Activated T-helper 1 cell treated with anti-CD3 and anti-CD28 coated beads, Interleukin-2, amount 50 U/mL, for 16 hours (primary cell): ENCODE measurements at places on chromosomes 5 and 9.

DNA sequence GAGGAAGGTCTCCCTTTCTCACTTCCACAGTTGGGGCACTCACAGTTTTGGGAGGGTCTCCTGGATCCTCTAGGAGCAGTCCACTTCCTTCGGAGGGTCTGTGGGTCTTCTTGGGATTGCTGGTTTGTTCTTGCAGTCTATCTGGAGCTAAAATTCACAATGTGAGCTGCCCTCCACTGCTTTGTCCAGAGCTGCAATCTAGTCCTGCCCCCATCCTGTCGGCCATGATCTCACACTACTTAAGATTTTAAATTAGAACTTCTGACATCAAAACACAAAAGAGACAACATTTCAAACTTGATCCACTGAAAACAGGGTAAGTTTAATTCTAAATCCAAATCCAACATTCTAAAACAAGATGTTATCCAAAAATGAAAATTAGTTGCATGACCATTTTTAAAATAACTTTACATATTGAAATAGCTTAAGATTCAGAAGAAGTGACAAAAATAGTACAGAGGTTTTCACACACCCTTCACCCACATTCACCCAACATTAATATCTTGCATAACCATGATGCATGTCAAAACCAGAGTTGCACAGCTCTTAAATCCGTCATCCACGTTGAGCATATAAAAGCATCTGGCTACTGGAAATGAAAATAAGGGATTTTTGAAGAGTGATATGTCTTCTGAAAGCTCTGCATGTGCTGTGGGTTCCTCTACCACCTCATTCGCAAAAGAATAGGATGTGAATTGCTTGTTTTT lies 113.7 kb upstream of the EPB41L4A start:
- DNase-seq = no peak

DNA sequence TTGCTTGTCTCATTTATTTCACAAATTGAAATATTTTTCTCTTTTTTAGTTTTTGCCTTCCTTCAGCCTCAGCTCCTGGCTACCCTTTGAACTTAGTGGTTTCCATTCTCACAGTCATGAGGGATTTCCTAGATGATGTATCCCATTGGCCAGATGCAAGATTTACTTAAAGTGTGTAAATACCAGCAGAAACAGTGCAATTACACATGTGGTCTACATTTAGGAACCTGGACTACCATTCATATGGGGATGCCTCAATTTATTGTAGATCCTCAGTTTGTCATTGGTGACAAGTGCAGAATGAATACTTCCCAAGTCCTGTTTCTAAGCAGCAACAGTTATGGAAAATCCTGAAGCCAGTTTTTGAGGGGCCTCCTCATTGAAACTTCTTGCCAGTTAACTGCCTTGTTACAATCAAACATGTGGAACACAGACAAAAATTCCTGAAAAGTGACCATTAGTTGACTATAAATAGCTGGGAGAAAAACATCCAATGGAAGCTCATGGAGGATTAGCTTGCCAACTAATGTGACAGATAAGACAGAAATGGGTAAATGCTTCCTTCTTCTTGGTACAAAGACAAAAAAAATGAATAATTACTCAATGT lies 113.6 kb upstream of the FER start:
- DNase-seq = no peak

- DNase-seq = no peak
Measured at GRCh38 chr5:36584009-36584875, 22.2 kb upstream of the SLC1A3 start.

GRCh38 chr9:980640-981039 lies 4.2 kb downstream of the DMRT3 start:
- no peak for DNase-seq

DNA sequence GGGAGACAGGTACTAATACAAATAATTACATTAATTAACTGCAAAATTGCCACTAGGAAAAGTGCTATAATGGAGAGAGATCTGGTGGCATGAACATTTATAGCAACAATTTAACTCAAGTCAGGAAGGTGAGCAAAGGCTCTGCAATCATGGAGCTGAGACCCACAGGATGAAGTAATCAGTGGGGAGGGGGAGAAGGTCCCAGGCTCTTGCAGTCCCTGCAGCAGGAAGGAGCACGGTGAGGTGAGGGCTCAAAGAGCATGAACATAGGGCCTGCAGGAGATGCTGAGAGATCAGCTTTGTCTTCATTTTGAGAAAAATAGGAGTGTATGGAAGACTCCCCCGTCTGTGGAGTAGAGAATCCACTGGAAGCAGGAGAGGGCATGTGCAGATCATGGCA lies 6.5 kb downstream of the PTPN3 start:
- no peak for DNase-seq

- no peak for DNase-seq
Measured at GRCh38 chr9:80467632-80468031, 895.9 kb downstream of the TLE4 start.

- no peak for DNase-seq
Measured at GRCh38 chr9:29063031-29063430, 1489.8 kb upstream of the C9orf72 start.

GRCh38 chr5:122358372-122358979 lies 46.4 kb downstream of the SNCAIP start:
- DNase-seq = no peak

- no peak for DNase-seq
Measured at GRCh38 chr5:66993882-66994281, 202.7 kb downstream of the CD180 start.

- DNase-seq = no peak
Measured at GRCh38 chr5:111681414-111682120, 75.4 kb downstream of the NREP start.

GRCh38 chr9:96751815-96752214 lies 26.1 kb downstream of the ZNF510 start:
- DNase-seq = no peak

DNA sequence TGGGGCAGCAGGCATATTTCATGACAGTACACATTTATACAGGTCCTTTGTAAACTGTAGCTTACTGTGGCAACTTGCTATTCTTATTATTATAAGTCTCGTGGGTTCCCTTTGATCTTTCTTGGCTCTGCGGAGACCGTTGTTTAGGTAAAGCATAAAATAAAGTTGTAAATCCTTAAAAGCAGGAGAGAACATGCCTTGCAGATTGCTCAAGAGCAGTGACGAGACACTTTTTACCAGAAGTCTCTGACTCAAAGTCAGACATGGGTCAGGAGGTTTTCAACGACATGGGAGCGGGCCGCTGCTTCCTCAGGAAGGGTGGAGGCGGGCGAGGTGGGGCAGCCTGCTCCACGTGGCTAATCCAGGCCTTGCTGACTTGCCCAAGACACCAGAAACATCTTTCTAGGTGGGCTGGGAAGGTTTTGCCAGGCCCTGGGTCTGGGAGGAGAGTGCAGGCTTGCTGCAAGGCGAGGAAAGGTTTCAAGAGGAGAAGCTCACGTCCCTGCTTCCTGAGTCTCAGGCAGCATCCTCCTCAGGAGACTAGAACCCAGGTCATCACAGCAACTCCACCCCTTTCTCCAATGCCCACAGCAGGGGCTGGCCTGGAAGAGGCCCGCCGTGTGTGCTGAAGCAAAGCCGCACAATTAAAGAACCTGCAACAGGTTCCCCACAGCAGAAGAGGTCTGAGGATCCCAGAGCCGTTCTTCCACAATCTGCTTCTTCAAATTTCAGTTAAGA lies 6.5 kb downstream of the TBC1D2 start:
- DNase-seq = no peak

DNA sequence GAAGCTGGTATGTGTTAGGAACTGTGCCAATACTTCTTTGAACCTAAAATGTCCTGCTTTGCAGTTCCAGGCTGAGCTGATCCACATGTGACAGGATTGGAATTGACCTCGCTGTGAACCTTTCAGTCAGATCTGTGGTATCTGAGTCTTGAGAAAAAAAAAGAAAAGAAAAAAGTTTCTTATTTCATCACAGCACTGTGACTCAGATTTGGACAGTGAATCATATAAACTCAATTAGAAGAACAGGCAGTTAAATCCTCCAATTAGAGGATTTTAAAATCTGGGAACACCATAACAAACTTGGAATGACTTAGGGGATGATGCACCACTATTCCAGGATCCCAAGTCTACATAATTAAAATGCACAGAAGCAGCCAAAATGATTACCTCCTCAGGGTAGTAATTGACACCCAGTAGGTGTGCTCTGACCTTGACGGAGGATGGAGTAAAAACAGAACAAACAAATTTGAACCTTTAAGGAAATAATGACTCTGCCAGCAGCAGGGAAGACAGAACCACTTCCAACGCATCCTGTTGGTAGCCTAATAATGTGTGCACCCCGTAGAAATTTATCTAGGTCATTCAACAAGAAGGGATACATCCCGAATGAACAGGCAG lies 57.8 kb upstream of the RAI14 start:
- DNase-seq = no peak

- no peak for DNase-seq
Measured at GRCh38 chr9:124684169-124684568, 86.9 kb downstream of the NR6A1 start.

- DNase-seq = no peak
Measured at GRCh38 chr9:133787754-133788025, 49.5 kb upstream of the SARDH start.

DNA sequence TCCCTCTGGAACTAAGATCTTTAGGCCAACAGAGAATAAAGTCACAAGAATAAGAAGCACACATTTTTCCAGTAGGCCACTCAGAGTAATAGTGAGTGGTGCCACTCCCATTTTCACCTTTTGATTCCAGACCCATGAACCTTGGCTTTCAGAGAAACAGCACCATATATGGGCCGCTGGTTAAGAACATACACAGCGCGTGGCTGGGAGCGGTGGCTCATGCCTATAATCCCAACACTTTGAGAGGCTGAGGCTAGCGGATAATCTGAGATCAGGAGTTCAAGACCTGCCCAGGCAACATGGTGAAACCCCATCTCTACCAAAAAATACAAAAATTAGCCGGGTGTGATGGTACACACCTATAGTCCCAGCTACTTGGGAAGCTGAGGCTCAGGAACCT lies 15.6 kb upstream of the PTGES start:
- no peak for DNase-seq

DNA sequence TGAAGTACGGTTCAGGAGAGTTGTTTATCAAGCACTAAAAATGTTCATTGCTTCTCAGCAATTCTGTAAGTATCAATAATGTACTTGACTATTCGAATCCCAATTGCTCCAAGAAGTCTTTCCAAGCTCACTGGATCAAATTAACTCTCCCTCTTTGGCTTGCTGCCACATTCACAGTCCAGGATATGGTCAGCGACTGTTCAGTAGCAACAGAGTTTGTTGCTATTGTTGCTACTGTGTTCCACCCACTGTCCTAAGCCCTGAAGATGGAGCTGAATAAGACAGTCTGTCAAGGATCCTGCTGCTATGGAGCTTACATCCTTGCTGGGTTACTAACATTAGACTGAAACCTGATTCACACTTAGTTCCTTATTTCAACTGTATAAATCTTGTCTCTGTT lies 110.8 kb downstream of the FGF10 start:
- no peak for DNase-seq

GRCh38 chr9:123420592-123421111 lies 64.7 kb downstream of the CRB2 start:
- DNase-seq = no peak

DNA sequence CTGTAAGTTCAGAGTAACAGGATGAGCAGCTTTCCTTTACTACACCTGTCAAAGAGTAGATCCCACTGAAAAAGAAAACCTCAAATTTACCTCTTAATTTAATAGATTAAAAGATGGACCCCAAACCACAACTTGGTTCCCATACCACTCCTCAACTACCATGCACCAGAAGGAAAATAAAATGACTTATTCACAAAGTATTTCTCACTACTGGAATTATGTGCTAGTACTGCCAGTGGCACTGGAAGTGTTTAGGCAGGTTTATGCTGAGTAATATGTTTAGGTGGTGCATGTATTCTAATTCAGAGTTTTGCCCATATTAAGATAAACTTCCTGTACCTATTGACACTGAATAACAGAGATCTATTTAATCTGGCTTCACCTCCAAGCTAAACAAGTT lies 6.6 kb downstream of the PLK2 start:
- DNase-seq = no peak

- DNase-seq = no peak
Measured at GRCh38 chr5:52692039-52692438, 95.7 kb upstream of the ITGA1 start.

DNA sequence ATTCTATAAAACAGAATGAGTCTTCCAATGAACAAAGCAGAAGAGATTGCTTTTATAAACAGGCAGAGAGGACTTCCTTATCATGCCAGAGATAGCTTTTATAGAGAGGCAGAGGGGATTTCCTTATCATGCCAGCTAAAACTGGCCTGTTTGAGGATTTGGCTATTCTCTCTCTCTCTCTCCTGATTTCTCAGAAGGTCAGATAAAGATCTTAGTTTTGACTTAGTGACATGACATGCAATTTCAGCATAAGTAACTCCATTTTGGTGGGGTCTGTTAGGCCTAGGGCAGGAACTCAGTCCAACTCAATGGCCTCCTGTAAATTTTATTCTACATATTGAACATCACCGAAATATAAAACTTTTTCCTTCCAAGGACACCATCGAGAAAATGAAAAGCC lies 31.5 kb upstream of the DENND4C start:
- no peak for DNase-seq

DNA sequence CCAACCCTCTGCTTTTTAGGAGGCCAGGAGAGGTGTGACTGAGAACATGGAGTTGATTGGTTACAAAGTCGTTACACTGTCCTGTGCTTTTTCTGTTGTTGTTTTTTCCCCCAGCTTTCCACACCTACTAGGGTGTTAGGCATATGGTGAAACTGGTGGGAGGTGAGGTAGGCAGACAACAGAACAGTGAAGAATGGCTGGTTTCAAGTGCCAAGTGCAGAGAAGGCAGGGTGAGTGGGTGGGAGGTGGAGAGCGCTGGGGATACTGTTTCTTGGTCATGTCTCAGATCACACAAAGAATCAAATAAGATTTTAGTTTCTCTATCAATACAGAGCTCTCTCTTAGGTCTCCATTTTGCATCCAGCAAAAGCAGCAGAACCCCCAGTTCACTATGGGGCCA lies 2.2 kb upstream of the SPTAN1 start:
- DNase-seq = no peak
